Choroid plexus epithelial cell (primary cell): ENCODE measurements at places on chromosomes 3 and 15.
A peak's percentile ranks its signal among the peaks of the same experiment; 100 is the strongest.

DNA sequence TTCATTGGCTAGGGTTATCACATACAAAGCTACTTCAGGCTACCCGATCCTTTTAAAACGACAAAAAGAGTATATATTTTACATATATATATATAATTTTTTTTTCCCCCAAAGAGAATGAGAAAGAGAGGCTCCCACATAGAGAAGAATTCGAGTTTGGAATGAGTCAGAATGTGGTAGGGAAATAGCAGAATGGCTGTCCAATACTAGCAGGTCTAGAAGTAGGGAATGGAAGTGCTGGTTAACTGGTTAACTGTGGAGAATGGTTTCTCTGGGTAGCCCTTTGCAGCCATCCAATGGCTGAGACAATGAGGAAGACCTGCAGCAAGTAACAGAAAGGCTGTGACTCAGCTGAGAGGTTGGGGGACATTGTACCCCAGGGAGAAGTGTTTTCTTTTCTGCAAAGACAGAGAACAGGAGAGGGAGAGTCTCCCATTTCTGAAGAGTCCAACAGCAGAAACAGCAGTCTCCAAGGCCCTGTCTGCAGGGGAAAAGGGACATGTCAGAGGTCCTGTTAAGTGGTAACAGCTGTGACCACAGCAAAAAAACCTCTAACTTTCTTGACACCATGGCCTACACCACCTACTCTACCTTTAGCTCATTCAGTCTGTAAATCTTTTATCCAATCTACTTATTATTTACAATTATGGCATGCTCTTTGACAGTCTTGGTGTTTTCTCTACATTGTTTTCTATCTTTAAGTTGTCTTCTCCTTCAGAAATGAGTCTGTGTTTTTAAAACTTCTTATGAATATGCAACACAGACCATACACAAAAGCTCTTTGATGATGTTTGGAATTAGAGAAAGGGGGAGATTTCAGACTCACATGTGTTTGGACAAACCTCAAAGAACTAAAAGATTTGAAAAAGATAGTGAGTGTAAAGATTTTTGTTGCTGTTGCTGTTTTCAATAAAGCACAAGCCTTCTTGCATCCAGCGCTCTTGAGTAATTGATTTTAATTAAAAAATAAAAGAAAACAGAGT is 116.1 kb upstream of the SLC7A14 start:
- no peak for DNase-seq

DNA sequence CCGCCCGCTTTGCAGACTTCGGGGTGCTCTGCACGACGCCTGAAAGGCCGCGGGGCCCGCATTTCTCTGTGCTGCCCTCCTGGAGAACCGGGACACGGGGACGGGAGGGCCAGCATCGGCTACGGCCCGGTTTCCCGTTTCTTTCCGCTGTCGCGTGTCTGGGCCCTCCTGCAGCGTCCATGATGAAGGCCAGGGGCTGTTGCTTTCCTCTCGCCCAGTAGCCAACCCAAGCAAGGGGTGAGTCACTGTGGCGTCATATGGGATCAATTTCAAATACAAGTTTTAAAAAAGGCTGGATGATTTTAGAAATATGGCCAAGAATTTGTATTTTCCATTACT is 435 bp downstream of the SLC35G2 start:
- peak; percentile 81 for DNase-seq

DNA sequence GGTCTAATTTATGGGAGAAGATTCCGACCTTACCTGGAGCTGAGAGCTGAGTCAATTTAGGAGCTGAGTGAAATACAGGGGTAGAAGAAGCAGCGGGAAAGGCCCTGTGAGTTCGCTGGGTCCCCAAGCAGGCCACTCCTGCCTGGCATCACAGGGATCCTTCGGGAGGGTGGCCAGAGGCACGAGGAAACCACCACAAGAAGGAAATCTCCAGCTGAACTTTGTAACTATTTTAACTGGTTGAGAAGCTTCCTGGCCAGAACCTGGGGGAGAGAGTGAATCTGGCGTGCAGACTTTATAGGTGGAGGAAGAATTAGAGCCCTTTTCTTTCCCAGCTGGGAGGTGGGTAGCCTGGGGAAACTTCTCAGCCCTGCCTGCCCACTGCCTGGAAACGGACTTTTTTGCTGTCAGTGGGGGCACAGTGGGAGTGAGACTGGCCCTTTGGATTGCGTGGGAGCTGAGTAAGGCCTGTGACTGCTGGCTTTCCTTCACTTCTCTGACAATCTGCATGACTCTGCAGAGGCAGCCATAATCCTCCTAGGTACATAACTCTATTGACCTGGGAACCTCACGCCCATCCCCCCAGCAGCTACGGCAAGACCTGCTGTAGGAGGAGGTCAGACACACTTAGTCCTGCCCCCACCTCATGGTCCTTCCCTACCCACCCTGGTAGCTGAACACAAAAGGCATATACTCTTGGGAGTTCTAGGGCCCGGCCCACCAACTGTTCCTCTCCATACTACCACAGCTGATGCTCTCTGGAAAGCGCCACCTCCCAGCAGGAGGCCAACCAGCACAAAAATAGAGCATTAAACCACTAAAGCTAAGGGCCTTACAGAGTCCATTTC is 340.7 kb downstream of the CNTN3 start:
- DNase-seq: no peak

DNA sequence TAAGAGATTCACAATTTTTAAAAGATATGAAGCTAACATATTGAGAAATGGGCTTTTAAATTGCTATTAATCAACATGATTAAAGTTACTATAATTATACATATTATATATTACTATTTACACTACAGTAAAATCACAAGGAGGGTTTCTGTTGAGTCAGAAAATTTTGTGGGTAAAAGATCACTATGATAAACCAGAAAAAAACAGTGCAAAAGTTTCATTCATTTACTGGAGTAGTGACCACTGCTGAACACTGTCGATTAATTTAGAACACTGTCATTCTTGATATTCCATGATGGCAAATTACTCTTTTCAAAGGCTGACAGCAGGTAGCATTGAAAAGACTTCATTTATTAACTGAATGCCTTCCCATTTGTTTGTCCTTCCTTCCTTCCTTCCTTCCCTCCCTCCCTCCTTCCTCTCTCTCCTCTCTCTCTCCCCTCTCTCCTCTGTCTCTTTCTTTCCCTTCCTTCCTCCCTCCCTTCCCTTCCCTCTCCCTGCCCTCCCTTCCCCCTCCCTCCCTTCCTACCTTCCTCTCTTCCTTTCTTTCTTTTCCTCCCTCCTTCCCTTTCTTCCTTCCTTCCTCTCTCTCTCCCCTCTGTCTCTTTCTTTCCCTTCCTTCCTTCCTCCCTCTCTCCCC is 9.1 kb upstream of the RPL35A start:
- DNase-seq: no peak
